ENCODE measurements at places on chromosomes 7 and 10.

GRCh38 chr7:105307163-105307672 lies 81.5 kb downstream of the SRPK2 start:
- DNase-seq: no peak

DNA sequence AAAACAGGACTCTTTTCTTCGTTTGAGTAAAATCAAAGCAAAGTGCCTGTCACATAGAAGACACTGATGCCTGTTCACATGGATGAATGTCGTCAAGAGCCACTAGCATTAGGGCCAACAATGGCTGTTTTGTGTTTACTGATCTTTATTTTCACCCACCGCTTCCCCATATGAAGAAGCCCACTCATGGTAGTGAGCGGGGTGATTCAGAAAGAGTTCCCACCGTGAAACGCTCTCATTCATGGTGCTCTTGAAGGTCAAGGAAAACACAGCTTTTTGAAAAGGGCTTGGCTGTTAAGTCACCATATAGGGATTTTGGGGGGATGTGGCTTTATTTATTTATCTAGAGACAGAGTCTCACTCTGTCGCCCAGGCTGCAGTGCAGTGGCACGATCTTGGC lies 12.5 kb downstream of the PROSER2 start:
- DNase-seq: no peak

- DNase-seq: no peak
These were observed 669.8 kb upstream of the POT1 start for GRCh38 chr7:125599387-125599786.

DNA sequence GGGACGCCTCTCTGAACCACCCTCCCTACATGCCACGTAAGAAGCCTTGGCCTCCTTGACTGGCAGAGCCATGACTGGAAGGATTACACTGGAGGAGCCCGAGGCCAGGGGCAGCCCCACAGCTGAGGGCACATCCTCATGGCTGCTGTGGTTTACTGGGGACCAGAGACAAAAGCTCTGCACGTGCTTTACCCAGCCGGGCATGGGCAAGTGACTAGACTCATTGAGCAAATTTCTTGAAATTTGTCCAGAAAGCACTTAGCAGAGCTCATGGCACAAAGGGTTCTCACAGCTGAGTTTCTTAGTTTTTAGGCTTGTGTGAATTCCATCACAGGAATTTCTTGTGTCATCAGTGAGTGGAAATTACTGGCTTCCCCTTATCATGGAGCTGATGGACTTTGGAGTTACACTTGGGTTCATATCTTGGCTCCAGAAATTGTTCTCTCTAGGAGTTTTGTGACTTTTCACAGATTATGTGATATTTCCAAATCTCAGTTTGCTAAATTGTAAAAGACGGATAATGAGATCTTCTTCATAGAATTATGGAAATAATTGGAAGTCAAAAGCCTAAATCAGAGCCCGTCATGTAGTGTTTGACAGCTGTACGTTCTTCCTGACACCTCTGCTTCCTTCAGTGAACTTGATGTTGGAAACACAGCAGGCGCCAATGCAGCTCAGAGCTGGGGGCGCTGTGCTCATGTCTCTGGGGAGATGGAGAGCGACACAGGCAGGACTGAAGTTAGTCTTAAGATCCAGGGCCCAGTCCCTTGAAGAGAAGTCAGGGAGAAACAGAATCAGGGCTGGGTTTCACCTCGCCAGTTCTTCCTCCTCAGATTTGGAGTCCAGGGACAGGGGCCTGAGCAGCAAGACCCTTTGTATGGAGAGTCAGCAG lies 47.7 kb upstream of the MGAM2 start:
- no peak for DNase-seq

DNA sequence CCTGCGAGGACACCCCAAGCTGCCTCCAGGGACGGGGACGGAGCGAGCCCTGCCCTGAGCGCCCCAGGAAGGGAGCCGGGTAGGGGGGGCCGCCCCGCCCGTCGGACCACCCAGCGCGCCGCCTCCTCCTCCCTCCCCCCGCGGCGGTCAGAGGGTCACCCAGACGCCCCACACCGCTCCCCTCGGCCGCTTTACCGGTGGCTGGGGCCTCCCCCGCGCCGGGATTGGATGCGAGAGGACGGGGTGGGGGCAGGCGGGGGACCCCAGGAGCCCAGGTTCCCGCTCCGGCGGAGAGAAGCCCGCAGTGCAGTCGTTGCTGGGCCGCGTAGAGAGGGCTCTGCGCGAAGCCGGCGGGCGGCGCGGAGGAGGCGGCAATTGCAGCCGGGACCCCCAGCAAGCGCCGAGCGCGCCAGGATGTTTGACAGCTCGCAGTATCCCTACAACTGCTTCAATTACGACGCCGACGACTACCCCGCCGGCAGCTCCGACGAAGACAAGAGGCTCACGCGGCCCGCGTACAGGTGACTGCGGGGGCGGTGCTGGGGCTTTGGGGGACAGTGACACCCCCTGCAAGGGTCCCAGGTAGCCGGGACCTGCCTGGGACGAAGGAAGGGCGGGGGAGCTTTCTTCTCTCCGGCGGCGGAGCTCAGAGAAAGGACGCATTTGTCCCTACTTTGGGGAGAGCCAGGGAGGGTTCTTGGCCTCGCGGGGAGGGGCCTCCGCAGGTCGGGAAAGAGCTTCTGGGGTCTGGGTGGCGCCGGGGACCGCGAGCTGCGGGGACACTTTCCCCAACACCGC lies at the start of gene FOXL3:
TSS of gene FOXL3 (plus strand) at position 415 of the 798 bp plus-strand sequence. CDS start at position 415, 0 bp downstream.
- DNase-seq: no peak

DNA sequence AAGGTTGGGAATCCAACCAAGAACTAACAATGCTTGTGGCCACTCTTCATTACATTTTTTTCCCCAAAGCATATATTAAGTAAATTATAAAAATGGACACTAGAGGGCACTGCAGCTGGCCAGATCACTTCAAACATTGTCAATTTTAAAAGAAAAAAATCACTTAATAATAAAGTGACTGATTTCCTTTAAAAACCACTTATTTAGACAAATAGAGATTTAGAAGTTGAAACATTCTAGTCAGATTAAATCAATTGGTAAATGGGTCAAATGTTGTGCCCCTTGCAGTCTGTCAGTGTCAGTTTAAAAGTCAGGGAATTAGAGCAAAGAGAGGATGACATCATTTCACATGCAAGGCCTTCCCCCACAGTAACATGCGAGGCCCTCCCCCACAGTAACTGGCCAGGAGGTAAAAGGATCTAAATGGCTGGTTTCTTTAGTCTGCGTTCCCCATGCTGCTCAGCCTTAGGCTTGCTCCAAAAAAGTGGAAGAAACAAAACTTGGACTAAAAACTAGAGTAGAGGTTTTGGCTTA lies 177.9 kb downstream of the SKAP2 start:
- DNase-seq: no peak

- no peak for DNase-seq
These were observed 274.7 kb downstream of the USP6NL start for GRCh38 chr10:11336722-11337162.

DNA sequence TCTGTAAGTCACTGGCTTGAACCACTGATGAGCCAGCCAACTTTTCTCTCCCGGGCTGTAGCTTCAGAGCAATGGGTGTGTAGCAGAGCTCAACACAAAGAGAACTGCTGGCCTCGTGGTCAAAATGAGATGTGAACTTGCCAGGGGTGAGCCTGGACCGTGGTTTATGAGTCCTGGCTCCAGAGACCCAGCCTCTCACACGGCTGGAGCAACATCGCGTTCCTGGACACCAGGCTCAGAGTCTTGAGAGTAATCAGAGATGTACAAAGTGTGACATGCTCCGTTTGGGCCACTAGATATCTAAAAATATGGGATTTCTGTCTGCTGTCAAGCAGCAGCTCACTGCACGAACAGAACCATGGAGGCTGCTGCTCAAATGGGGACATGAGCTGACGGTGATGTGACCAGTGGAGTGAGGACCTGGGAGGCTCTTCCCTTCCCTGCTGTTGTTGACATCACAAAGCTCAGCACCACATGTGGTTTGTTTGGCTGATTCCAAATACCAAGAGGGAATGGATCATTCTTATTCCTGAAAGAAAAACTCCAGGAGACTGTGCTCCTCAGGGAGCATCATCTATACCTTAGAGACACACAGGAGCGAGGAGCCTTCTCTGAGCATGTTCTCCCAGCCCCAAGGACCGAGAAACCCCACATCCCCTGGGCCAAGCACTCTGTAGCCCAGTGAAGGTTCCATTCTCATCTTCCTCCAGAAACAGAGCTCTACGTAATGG lies 9.2 kb upstream of the SVIL start:
- no peak for DNase-seq

- no peak for DNase-seq
These were observed 337.8 kb downstream of the ADARB2 start for GRCh38 chr10:1399431-1400100.

GRCh38 chr10:118963933-118964332 lies 65.6 kb upstream of the NANOS1 start:
- DNase-seq: no peak

GRCh38 chr7:117165656-117166055 lies 157.2 kb downstream of the WNT2 start:
- no peak for DNase-seq

- DNase-seq: no peak
These were observed 392.3 kb downstream of the SUGCT start for GRCh38 chr7:40526951-40527715.

DNA sequence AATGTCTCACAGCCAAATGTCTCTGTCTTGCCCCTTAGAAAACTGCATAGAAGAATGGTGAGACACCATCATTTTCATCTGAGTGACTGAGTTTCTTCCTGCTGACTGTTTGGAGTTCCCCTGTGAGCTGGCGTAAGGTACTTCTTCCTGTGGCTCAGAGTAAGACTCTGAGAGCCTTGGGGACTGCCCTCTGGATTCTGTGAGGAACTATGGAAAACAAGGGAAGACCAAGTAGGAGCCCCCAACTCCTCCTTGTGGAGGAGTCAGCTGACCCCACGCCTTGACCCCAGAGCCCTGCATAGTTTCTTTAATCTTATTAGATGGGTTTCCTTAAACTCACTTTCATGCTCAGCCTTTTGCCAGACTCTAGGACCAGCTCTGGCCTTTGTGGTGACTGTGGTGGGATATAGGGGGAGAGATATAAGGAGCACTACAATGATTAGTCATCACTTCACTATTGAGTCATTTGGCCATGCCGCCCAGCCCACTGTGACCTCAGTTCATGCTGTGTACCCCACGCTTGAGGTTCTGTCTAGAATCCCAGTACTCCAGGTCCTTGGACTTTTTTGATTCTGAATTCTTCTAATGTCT lies 51.8 kb upstream of the FAM133B start:
- no peak for DNase-seq

DNA sequence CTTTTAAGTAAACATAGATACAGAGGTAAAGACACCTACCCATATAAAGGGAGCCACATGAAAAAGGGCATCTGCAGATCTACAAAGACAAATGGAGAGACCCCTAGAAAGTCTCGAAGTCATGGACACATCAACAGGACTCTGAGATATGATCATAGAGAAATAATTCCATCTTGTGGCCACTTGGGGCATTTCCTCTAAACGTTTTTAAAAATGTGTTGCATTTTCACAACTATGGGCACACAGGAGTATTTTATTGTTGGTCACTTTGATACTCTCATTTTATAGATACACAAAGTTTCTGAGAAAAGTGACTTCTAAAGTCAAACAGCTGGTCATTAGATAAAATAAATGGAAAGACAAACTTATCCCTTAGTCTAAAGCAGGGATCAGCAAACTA lies 87.1 kb downstream of the CRTAC1 start:
- DNase-seq: no peak

GRCh38 chr7:24812305-24812945 lies 55.2 kb upstream of the GSDME start:
- DNase-seq: no peak

- DNase-seq: no peak
These were observed 1.9 kb upstream of the HSPA12A start for GRCh38 chr10:116744163-116744753.

GRCh38 chr7:114293289-114294012 lies 121.2 kb upstream of the FOXP2 start:
- no peak for DNase-seq

DNA sequence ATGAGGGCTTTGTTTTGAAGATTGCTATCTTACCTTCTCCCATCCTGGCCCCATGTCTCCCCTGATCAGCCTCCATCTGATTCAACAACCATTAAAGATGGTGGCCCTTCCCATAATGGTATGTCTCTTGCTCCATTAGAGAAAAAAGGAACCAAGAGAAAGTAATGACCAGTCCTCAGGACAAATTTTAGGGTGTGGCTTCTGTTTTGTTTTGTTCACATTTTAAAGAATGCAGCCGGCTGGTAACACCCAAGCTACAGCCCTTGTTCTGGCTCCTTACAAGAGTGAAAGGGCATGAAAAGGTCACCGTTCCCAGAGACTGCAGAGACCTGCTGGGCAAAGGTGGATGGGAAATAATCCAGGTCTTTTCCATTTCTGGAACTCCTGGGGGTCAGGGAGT lies 287.9 kb upstream of the NEBL start:
- no peak for DNase-seq

DNA sequence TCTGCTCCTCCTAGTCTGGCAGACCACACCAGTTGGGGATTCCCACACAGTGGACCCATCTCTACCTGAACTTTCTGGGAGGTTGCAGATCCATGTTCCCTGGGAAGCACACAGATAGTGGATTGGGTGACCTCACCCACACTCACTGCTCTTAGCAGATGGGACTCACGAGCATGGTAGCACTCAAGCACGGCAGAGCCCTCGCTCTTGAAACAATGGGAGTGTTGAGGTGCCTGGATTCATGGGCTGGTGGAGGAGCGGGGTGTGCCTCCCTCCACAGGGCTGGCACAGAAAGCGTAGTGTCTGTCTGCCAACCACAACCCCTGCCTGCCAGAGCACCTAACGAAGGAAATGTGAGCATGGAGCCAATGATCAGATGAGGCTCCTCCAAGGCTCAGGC lies 568.0 kb downstream of the POM121L12 start:
- DNase-seq: no peak

- no peak for DNase-seq
These were observed 44.6 kb downstream of the UBE2H start for GRCh38 chr7:129908181-129908580.

DNA sequence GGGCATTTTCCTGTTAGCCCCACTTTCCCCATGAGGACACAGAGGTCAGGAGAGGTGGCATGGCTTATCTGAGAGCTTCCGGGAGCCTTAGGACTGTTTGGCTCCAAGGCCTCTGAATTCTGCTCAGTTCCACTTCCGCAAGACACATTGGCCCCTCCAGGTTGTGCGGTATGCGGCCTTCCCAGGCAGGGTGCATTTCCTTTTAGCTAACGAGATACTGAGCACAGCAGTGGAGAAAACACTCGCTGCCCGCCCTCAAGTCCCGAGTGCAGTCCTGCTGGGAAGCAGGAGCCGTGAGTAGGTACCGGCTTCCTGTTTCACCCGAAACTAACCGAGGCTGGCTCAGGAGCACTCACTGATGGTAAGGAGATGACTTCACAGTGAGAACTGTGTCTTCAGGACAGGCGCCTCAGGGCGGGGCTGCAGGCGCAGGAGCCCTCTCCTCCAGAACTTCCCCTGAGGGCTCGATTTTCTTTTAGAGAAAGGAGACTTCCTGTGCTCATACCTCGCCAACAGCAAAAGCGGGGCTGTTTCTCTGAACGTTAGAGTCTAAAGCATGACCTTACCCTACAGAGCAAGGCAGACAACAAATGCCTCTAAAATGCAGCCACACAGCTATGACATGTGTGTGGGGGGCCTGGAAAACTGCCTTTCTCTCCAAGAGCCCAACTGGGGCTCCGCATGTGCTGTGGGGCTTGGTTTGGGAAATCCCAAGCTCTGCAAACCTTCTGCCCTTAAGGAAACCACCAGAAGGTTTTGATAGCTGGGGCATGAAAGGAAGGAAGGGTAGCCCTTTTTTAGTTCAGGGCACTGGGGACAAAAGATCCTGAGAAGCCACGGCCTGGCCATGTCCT lies 25.9 kb downstream of the RGS10 start:
- no peak for DNase-seq

- no peak for DNase-seq
These were observed 46.0 kb upstream of the CDK1 start for GRCh38 chr10:60732198-60732806.

All from esophagus squamous epithelium (tissue), 5 donors.